Breast epithelium (tissue), 4 donors: ENCODE measurements at places on chromosomes 1 and 21.

DNA sequence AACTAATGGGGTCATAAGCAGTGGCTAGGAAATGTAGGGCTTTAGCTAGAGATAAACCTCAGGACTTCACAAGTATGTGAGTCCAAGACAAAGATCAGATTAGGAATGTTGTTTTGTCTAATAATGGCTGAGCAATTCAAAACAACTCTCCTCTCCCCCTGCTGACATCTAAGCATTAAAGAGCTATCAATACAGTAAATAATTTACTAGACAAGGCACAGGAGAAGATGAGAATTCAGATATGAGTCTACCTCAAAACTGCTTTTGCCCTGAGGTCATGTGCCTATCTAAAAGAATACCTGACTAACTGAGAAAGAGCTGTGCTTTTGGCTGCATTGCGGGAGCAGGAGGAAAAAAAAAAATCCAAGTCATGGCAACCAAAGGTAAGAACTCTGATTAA lies 86.8 kb downstream of the SPATA17 start:
- no peak for DNase-seq

DNA sequence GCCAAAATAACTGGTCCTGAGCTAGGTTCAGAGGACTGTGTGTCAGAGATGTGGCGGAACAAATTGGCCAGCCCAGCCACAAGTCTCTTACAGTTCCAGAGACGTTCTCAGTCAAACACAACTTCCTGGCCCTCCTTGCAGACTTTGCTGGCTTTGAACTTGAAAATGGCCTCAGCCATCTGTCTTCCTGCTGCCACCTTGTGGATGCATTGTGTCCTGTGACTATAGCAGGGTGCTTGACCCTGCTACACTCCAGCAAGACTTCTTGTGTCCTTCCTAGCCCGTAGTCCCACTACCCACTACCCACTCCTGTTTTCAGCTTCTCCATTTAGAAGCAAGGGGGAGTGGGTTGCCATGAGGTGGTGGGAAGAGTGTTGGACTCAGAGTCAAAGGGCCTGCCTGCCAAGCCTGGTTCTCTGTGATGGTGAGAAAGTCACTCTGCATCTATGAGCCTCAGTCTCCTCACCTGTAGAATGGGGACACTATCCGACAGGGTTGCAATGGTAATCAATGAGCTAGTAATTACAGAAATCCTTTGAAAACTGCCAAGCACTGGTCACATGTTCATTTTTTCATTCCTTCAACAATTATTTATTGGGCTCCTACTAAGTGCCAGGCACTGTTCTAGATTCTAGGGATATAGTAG lies 109.9 kb downstream of the IGSF21 start:
- no peak for DNase-seq

DNA sequence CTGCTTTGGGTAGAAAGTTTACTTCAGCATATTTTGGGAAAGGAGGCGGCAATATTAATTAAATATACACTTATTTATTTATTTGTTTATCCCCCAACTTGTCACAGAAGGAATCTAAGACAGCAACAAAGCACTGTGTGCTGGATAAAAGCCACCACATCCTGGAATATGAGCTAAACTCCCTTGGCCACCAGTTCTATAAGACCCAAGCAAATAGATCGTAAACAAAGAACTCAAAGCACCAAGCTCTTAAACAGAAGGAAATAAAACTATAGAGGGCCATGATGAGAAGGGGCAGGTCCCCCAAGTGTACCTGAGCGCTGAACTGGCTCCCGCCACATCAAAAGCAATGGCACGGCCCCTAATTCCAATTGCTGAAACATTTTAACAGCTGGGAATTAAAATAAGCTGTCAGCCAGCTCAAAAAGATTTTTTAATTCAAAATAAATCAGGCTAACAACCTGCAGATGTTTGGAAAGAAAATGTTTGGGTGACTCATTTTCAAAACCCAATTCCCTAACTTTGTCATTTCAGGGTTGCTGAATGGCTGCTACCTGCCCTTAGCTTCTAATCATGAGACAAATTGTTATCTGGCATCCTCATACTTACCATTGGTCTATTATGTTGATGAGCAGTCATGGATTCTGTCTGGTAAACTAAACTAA lies 127.1 kb downstream of the SLC30A10 start:
- DNase-seq = no peak

DNA sequence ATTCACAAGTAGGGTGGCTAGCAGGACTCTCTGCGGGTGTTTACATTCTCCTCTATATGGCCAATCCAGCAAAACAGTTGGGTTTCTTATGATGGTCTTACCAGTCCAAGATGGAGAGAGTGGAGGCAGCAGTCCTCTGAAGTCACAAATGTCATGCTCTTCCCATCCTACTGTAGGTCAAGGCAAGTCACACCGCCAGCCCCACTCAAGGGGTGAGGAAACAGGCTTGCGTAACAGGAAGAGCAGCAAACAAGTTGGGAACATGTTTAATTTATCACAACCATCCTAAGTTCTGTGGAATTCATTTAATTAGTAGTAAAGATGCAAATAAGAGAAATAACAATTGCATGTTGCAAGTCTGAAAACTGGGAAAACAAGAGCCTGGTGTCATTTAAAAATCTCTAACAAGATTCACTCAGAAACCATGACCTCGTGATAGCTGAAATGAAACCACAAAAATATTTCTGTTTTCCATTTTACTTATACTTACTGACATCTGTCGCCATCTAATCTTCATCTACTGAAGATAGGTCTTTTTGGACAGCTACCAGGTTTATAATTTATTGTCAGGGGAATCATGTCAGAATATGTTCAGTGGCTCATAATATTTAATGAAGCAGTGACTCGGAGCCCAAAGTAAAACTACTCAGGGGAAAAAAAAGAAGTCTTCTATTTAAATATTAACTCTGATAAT lies 349.1 kb upstream of the FMN2 start:
- no peak for DNase-seq

- no peak for DNase-seq
Observed at GRCh38 chr1:8047686-8048445, 21.8 kb upstream of the ERRFI1 start.

DNA sequence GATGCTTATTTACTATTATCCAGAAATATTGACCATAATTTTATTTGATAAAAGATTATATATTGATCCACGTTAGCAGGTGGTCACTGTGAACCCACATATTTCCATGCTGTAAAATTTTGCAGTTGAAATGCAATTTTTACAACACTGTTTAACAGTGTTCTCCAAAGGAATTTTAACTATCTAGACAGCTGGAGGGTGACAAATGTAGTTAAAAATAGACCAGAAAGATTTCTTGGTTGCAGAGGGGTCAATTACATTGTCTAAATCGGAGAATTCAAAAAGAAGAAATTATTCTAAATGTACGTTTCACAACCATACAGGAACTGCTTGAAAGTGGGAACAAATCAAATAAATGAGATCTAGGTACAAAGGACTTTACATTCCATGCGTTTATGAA lies 625.2 kb upstream of the NCAM2 start:
- DNase-seq = no peak

DNA sequence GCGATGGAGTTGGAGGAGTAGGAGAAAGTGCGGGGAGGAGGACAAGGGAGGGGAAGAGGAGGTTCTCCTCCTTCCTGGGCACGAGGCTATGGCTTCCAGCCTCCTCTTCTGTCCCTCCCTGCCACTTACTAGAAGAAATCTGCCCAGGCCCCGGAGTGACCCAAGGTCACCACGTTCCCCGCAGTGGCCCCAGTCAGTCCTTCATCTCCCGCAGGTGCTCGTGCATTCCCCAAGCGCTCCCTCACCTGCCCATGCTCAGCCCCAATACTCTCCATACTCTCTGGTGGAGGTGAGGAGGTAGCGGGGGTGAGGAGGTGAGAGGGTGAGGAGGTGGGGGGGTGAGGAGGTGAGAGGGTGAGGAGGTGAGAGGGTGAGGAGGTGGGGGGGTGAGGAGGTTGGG lies 85.4 kb downstream of the CCDC185 start:
- DNase-seq = no peak

GRCh38 chr1:48469616-48470480 lies 2.2 kb downstream of the SPATA6 start:
- DNase-seq = no peak

DNA sequence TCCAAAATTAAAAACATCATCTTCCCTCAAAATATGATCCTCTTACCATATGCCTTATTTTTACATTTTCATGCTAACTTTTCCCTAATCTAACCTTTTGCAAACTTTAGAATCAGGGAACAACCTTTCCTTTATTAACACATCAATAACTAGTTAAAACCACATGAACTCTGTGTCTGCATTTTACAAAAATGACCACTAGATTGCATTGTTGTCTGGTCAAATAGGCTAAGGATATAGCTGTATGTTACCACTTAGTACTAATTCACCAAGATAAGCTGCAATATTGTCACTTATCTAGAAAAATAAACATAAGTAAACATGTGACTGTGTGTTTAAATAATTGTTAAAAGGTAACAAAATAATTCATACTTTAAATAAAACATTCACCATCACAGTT lies 82.3 kb downstream of the DENND1B start:
- no peak for DNase-seq

DNA sequence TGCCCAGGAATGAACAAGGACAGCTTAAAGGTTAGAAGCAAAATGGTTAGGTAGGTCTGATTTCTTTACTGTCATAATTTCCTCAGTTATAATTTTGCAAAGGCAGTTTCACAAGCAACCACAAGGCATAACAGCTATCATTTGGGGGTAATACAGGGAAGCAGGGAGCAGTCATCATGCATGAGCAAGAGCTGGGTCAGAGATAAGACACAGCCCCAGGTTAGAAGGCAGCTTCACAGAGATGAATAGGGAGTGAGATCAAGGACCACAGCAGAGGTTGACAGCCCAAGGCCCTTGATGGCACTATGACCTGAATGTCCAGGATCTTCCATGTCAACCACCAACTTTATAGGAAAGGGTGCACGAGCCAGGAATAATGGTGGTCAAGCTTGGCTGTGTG lies 9.0 kb upstream of the CSRP1 start:
- no peak for DNase-seq

- no peak for DNase-seq
Observed at GRCh38 chr1:205792961-205793673, 17.8 kb upstream of the RAB29 start.

DNA sequence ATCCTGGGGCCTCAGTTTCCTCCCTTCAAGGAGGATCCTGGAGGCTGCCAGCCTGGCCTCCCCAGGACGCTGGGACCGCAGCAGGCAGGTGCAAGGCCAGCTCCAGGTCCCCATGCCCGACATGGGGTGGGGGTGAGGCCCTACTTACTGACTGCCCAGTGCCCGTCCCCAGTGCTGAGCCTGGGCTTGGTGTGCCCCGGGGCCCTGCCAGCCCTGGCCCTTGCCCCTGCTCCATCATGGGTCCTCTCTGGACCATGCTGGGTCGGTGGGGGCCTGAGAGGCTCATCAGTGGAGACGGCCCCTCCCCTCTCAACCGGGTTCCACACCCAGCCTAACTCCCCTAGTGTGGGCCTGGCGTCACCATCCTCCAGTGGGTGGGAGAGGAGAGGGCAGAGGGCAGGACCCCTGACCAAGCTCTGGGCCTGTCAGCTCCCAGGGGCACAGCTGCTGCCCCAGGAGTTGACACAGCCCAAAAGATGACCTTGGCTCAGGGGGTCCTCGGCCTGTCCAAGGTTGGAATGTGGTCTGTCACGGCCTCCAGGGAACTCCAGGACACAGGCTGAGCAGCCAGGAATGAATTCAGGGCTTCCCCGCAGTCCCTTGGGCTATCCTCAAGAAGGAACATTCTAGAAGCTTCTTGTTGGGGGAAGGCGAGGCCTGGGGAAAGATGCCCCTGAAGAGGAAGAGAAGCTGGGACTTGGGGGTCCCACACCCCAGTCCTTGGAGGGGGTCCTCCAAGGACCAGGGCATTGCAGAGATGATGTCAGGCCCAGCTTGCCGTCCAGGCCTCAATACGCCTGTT lies 17.6 kb upstream of the ARF1 start:
- peak; percentile 43 for DNase-seq

GRCh38 chr1:165486663-165487062 lies 41.7 kb upstream of the RXRG start:
- DNase-seq = no peak

- peak; percentile 35 for DNase-seq
Observed at GRCh38 chr1:93489756-93490155, 41.8 kb downstream of the FNBP1L start.

DNA sequence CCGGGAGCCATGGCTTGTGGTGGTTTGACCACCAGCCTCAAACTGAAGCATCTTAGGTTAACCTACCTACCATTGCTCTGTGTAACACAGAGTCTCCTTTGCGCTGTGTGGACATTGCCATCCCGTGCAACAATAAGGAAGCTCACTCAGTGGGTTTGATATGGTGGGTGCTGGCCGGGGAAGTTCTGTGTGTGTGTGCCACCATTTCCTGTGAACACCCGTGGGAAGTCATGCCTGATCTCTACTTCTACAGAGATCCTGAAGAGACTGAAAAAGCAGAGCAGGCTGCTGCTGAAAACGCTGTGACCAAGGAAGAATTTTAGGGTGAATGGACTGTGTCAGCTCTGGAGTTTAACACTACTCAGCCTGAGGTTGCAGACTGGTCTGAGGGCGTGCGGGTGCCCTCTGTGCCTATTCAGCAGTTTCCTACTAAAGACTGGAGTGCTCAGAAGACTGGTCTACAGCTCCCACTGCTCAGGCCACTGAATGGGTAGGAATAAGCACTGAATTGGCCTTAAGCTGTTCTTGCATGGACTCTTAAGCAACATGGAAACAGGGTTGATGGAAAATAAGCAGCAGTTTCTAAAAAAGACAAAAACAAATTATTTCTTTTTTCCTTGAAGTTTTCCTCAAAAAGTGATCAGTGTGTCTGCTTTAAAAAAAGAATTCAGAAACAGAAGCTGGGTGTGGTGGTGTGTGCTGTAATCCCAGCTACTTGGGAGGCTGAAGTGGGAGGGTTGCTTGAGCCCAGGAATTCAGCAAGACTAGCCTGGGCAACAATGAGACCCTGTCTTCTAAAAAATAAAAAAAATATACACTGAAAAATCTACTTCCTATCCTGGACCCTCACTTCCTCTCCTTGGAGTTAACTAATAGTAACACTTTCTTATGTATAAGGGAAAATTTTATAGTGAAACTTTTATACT lies 14.6 kb downstream of the CEP350 start:
- DNase-seq = no peak

GRCh38 chr21:38434913-38435533 lies 63.3 kb downstream of the ERG start:
- no peak for DNase-seq

DNA sequence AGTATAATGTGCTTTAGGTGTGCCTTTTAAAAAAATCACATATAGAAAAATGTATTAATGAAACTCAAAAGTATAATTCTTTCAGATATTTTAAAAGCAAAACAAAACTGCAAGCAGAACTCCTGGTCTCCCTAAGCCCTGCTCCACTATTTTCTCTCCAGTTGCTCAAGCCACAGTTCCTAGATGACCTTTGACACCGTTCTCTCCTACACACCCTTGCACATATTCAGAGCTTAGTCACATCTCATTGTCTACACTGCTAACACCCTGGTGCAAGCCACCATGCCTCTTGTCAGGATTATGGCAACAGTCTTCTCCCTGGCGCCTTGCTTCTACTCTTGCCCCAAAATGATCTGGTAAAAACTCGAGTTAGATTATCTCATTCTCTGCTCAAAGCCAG lies 50.2 kb upstream of the ROR1 start:
- no peak for DNase-seq

DNA sequence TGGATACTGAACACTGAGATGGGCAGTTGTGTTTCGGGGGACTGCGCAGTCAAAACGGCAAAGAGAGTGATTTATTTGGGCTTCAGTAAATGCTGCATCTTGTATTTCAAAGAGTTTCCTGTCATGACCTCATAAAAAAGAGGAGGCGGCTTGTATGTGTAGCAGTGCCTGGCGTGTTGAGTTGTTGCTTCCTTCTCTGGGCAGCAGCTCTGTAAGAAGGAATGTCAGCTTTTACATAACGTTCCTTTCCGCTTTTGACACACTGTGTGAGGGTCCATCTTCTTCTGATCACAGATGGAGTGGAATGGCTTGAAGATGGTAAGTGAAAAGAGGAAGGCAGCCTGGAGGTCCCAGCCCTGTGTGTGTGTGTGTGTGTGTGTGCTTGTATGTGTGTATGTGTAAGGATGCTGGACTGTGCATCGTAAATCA lies 941 bp downstream of the ELAVL4 start:
- no peak for DNase-seq
